ENCODE measurements at places on chromosomes 12 and 14. TPM values are rescaled to one million over a fixed set of nuclear protein-coding genes. Genes with fewer than 3 reads are reported as not detected.

DNA sequence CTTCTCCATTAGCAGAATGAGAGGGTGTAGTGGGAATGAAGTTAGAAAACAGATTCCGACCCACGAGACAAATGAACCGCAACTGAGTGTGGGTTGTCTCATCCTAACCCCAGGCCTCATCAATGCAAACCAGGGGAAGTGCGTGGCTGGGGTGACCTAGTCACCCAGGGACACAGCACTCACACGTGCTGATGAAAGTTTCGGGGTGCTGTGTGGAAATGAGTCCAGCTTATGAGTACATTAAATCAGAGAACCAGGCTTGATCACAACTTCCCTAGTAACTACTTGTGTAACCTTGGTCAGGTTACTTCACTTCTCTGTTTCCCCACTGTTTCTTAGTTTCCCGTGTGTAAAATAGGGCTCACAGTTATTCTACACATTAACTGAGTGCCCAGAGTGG lies 95.4 kb upstream of the CDKN3 start:
- DNase-seq, result no peak

- DNase-seq, result no peak
These were observed 13.8 kb downstream of the ZNF839 start for GRCh38 chr14:102333390-102333789.

Gene CYP27B1
- 1.4 TPM for total RNA-seq

Gene AQP6
- total RNA-seq, result not detected

Gene DLK1
- total RNA-seq, result not detected
